ENCODE measurements at places on chromosomes 4 and X. TPM values are rescaled to one million over a fixed set of nuclear protein-coding genes. Genes with fewer than 3 reads are reported as not detected.

DNA sequence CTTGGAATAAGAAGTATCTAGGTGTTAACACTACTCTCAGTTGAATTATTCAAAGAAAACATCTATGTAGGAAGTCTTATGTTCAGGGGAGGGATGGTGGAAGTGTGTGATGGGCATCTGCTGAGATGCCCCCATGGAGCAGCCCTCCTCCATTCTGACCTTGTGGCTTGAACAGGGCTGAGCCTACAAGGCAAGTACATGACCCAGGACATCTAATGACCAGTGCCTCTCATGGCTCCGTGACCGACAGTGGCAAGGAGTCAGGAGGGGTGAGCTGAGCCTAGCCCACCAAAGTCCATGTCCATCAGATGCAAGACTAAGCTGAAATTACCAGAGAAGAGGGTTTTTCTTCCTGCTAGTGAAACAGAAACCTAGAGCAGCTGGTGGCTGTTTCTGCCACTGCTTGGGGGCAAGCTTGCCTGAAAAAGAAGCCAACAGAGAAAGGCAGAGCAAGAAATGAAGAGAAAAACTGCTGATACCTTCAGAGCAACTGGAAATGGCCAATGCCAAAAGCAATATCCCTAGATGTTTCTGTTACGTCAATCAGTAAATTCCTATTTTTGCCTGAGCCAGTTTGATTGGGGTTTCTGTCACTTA lies 113.5 kb downstream of the TSPAN5 start:
- no peak for DNase-seq

DNA sequence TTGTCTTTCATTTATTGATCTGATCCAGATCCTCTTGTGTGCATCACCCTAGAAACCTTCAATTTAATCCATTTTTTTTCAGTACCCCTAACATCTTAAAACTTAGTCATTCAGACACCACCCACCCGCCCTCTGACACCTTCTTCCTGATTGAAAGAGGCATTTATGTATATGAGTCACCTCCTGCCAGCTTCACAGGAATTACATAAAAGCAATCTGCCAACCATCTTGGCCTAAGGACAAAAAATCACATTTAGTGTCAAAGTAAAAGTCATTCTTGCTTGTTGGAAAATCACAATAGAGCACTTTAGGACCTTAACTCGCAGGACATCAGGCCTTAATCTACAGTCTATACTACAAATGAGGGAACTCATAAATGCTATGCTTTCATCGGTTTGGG lies 52.1 kb downstream of the NDST3 start:
- no peak for DNase-seq

- DNase-seq = peak; percentile 53
Measured at GRCh38 chr4:54657551-54658251, at the start of gene KIT. KIT (plus strand) TSS chr4:54657957; CDS start chr4:54658015, 58 bp downstream.

- DNase-seq = no peak
Measured at GRCh38 chr4:31058656-31059055, 338.5 kb downstream of the PCDH7 start.

DNA sequence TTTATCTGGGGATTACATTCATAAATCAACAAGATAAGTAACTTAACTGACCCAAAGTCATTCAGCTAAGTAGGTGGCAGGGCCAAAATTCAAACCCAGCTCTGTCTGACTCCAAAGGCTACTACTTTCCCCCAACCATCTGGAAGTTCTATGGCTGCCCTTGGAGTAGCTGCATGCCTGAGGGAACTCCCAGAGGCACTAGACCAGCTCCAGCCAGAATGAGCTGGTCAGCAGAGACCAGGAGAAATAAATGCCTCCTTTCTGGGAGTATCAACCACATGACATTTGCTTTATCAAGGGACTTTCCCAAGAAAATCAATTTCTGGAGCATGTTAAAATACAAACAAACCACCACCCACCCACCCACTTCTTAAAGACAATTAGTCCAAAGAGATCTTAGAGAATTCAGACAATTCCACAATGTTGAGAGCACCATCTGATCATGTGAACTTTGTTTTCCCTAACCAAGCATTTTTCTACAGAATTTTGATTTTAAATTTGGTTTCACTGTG lies 180.5 kb downstream of the EFHC2 start:
- DNase-seq = no peak

DNA sequence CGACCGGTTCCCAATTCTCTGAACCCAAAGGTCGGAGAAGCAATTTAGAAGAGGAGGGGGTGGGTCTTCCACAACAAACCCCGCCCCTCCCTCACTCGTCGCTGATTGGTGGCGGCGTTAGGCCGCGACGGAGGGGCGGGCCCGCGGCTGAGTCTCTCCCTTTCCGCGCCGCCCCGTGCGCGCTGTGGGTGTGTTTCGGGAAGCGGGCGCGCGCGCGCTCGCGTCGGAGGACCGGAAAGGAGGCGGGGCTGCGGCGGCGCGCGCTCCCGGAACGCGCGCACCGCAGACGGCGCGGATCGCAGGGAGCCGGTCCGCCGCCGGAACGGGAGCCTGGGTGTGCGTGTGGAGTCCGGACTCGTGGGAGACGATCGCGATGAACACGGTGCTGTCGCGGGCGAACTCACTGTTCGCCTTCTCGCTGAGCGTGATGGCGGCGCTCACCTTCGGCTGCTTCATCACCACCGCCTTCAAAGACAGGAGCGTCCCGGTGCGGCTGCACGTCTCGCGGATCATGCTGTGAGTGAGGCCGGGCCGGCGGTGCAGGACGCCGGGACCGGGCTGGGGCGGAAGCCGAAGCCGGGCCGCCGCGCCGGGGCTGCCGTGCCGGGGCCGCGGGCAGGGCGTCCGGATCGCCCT lies at the start of gene SPCS3:
TSS of gene SPCS3 (plus strand) at position 263 of the 636 bp plus-strand sequence. CDS start at position 374, 111 bp downstream.
- peak; percentile 96 for DNase-seq

GRCh38 chr4:82043081-82043808 lies 330.5 kb downstream of the HNRNPD start:
- no peak for DNase-seq

GRCh38 chrX:2848871-2849301 lies 20.2 kb downstream of the GYG2 start:
- no peak for DNase-seq

- no peak for DNase-seq
Measured at GRCh38 chr4:40870150-40870549, 120.4 kb downstream of the NSUN7 start.

- DNase-seq = no peak
Measured at GRCh38 chr4:93814141-93814540, 14.4 kb upstream of the ATOH1 start.

DNA sequence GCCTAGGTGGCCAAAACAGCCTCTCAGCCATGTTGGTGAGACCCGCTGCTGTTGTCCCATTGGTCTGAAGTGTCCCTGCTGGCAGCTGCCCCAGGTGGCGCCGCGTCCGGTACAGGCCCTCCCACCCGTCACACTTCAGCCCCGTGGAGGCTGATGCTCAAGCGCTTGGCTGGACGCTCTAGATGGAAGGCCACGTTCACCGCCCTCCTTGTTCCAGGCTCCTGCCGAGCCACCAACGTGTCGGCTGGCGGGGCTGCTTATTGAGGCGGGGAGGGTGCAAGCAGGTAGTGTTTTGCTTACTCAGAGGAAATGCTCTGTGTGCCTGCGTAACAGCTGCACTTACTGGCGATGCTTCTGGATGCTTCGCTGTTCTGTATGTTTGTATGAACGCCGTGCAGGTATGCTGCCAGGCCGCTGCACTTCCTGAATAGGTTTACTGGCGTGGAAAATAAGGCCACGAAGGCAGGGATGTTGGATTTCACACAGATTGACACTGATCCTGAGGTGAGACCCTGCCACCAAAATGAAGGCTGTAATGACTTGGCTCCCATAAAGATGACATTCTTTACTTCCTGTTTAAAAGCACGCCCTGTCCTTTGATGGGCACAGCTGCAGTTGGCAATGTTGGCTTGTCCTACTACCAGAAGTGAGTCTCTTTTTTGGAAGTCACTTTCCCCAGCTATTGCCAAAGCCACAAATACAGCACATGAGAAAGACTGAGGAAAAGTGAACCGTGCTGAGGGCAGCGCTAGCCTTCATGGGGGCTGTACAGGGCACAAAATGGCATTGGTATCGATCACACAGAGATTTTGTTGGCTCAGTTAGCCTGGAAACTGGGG lies 21.0 kb upstream of the CLCN4 start:
- DNase-seq = no peak

- DNase-seq = no peak
Measured at GRCh38 chr4:141497627-141498026, 138.8 kb upstream of the IL15 start.

GRCh38 chr4:845233-845835 lies 19.4 kb upstream of the CPLX1 start:
- no peak for DNase-seq

GRCh38 chr4:14888790-14889572 lies 113.3 kb upstream of the CPEB2 start:
- DNase-seq = no peak

DNA sequence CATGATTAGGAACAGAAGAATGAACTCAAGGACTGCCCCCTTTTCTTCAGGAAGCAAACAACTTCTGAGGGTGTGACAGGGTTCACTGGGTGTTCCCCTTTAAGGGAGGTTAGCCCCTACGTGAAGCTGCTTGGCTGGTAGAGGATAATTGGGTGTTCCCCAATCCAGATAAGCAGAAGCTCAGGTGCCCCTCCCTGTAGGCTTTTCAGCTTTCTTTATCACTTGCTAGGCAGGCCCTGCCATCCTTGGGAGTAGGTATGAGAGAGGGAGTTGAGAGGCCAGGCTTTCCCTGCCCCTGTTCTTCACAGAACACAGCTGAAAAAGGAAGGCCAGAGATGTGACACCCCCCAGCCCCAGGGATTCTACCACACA lies 44.2 kb downstream of the RTL9 start:
- DNase-seq = no peak

GRCh38 chr4:137124278-137124932 lies 407.9 kb downstream of the PCDH18 start:
- DNase-seq = no peak

DNA sequence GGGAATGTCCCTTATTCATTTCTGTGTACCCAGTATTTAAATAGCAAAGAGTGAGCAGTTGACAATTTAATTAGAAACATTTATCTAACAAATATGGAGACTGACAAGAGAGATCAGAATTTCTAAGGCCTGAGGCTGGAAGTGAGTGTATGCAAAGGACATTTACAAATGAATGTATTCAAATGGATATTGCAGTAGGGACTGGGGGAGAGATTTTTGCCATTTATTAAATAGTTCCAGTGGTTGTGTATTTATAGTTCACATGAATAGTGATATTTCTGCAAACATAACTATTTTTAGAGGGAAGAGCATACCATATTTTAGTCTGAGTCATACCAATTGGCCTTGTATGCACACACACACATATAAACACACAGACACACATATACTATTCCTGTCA lies 592.4 kb downstream of the GLUD2 start:
- no peak for DNase-seq

The HPSE gene
- 1.0 TPM for total RNA-seq

The HSFX3 gene
- total RNA-seq = not detected

The DUSP9 gene
- 4.2 TPM for total RNA-seq

The UBA1 gene
- total RNA-seq = 350 TPM

The CFAP99 gene
- not detected for total RNA-seq

The CYLC1 gene
- total RNA-seq = not detected

The CXorf65 gene
- total RNA-seq = not detected

The SPANXC gene
- not detected for total RNA-seq

The CNKSR2 gene
- 11.2 TPM for total RNA-seq

The CXorf49 gene
- total RNA-seq = not detected

Measured in mesothelial cell of epicardium (in vitro differentiated cells).